ENCODE measurements at places on chromosomes 11 and 22. TPM values are rescaled to one million over a fixed set of nuclear protein-coding genes. Genes with fewer than 3 reads are reported as not detected.

GRCh38 chr11:2518111-2518982 lies 73.5 kb downstream of the KCNQ1 start:
- DNase-seq = peak; percentile 2

- no peak for DNase-seq
These were observed 42.5 kb downstream of the GALNT18 start for GRCh38 chr11:11579012-11579988.

DNA sequence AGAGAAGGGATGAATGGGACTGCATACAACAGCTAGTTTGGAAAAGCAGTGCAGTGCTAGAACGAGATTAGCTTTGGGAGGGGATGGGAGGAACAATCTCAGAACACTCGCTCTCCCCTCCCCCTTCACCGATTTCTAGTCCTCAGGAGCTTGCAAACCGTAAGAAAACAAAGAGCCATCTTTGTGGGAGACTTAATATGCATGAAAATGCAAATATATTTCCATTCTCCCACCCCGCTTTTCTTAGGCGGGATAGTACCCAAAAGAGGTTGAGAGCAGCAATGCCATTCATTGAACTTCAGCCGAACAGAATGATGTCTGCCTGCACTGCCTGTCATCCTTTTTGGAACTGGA lies 1.1 kb downstream of the SPINDOC start:
- no peak for DNase-seq

DNA sequence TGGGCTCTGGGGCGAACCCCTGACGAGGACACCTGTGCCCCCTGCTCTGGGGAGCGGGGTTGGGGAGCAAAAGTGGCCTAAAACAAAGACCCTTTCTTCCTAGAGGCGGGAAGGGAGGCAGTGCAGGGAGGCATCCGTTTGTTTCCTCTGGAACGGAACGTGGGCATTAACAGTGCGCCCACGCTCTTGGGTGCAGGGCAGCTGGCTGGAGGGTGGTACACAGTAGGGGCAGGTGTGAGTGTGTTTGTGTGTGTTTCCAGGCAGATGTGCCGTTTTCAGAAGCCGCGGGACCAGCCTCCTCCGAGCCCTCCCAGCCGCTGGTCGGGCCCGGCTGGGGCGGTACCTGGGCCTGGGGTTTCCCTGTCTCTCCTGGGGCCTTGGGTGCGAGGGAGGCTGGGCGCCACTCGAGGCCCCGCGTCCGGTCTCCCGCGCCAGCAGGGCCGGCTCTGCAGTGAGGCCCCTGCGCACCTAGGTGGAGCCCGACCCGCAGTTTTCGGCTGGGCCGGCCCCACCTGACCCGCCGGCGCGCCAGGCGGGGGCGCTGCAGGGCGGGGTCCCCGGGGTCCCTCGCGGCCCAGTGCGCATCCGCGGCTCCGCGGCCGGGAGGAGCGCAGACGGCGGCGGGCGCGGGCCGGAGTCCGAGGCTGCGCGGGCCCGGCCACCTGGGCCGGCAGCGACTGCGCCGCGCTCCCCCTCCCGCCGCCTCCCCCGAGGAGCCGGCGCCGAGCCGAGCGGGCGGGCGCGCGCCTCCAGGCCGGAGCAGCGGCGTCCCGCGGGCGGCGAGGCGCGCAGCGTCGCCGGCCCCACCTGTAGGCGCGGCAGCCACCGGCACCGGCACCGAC lies 1252.7 kb downstream of the BRD1 start:
- DNase-seq = peak; percentile 88

GRCh38 chr11:68031144-68031464 lies 623 bp downstream of the NDUFS8 start:
- no peak for DNase-seq

DNA sequence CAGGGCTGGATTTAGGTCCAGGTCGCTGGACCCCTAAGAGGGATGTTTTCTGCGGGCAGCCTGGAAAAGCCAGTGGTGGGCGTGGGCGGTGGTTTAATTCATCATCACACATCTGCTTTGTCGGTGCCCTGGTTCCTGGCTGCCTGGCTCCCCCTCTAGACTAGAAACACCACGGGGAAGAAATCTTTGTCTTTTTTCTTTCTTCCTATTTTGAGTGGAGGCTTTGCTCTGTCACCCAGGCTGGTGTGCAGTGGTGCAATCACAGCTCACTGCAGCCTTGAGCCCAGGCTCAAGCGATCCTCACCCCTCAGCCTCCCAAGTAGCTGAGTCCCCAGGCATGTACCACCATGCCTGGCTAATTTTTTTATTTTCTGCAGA lies 86.6 kb upstream of the LINC01488 start:
- no peak for DNase-seq

GRCh38 chr11:105491394-105491793 lies 118.5 kb upstream of the GRIA4 start:
- DNase-seq = no peak

GRCh38 chr22:43811777-43812148 lies 342 bp downstream of the EFCAB6 start:
- DNase-seq = no peak

OR1S1 gene
- not detected for total RNA-seq

RBX1 gene
- 74.3 TPM for total RNA-seq

OR5P2 gene
- total RNA-seq = 0.26 TPM

FGF3 gene
- total RNA-seq = not detected

MPEG1 gene
- not detected for total RNA-seq
